Tongue (tissue), 3 donors: ENCODE measurements at places on chromosomes 6 and 20.

DNA sequence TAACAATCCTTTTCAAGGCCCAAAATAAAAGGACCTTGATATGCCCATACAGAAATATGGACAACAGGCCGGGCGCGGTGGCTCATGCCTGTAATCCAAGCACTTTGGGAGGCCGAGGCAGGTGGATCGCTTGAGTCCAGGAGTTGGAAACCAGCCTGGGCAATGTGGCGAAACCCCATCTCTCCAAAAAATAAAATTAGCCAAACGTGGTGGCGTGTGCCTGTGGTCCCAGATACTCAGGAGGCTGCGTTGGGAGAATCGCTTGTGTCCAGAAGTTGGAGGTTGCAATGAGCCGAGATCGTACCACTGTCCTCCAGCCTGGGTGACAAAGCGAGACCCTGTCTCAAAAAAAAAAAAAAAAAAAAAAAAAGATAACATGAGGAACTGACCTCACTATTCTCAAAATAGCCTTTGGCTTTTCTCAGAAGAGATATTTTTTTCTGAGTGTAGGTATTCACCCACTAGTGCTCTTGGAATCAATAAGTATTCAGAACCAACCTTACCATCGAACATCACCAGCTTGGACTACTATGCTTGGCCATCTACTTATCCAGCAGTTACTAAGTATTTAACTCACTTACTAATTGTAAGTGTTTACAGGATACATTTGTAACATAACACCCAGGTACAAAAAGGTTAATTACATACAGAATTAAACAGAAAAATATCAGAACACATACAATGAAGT is 99.2 kb downstream of the OR2B2 start:
- no peak for DNase-seq

- no peak for DNase-seq
Measured at GRCh38 chr6:13396241-13396792, 68.0 kb upstream of the TBC1D7 start.

GRCh38 chr6:145819994-145820393 is 5.4 kb upstream of the FBXO30 start:
- no peak for DNase-seq

- DNase-seq: no peak
Measured at GRCh38 chr20:45972500-45973183, 639 bp upstream of the ZNF335 start.

GRCh38 chr6:7974938-7975763 is 64.6 kb upstream of the TXNDC5 start:
- peak; percentile 9 for DNase-seq

- no peak for DNase-seq
Measured at GRCh38 chr6:6319952-6320811, at the start of gene F13A1. TSS of gene F13A1 (minus strand) at chr6:6320662. CDS start at chr6:6318664, 1,998 bp downstream.
